ENCODE measurements at places on chromosomes 5 and 9.

DNA sequence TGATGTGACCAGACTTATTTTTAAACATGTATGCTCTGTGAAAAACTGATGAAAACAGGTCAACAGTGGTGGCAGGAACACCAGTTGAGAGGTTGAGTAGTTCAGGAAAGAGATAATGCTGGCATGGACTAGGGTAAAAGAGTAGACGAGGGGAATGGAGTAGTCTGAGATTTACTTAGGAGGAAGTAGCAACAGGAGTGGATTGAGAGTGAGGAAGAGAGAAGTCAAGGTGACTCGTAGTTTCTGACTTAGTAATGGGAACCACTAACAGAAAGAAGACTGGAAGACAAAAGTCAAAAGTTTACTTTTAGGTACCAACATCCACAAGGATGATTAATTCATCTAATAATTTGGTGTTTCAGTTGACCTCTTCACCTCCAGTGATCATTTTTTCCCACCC is 3.6 kb downstream of the SRA1 start:
- no peak for DNase-seq

- no peak for DNase-seq
Measured at GRCh38 chr9:130142641-130143040, 29.6 kb upstream of the NCS1 start.

- no peak for DNase-seq
Measured at GRCh38 chr9:28820741-28821140, 1247.5 kb upstream of the C9orf72 start.

DNA sequence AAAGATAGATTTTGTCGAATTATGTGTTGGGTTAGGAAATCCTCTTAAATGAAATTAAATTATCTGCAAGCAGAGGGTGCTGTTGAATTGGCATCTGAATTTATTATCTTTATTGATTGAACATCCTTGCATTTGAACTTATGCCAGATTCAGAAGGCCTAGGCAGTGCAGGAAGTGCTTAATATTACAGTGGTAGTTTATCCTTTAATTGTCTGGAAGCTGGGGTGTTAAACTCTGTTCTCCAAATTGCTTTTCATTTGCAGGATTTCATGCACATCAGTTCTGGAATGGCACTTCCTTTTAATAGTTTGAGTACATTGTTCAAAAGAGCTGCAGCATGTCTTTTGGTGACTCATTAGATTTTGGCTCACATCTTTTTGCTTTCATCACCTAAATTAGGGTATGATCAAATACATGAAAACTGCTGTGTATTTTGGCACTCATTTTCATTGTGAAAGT is 186.3 kb downstream of the KDM4C start:
- no peak for DNase-seq

GRCh38 chr9:130286781-130287428 is 21.3 kb downstream of the HMCN2 start:
- DNase-seq, result no peak

GRCh38 chr5:138077064-138077696 is 6.7 kb upstream of the WNT8A start:
- peak; percentile 59 for DNase-seq

DNA sequence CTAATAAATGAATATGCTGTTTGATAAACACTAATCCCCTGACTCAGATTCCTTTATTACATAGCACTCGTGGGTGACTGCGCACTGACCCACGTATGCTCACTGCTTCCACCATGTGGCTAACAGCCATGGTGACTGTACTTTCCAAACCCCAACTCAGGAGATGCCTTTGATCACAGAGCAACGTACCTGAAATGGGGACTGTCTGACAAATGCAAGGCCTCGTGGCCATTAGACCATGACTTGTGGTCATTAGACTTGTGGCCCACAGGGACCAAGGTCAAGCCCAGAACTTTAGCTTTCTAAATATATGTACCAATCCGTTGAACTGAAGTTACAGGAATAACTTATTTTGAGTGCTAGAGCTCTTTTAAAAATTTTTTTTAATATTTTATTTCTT is 46.6 kb downstream of the CYFIP2 start:
- peak; percentile 38 for DNase-seq

DNA sequence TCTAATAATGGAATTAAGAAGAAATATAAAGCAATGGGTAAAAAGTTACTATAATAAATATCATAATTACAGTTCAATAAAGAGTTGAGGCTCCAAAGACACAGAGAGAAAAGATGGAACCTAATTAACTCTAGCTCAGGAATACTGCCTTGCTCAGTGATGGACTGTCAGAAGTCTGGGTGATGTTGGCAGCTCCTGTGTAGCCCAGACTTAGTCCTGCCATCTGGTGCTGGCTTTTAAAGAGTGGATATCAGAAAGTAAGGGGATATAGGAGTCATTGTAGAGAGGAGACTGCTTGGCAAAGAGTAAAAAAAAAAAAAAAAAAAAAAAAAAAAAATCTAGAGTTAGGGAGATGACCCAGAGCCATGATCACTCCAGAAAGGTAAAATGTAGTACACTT is 551.9 kb upstream of the DMAC1 start:
- no peak for DNase-seq

DNA sequence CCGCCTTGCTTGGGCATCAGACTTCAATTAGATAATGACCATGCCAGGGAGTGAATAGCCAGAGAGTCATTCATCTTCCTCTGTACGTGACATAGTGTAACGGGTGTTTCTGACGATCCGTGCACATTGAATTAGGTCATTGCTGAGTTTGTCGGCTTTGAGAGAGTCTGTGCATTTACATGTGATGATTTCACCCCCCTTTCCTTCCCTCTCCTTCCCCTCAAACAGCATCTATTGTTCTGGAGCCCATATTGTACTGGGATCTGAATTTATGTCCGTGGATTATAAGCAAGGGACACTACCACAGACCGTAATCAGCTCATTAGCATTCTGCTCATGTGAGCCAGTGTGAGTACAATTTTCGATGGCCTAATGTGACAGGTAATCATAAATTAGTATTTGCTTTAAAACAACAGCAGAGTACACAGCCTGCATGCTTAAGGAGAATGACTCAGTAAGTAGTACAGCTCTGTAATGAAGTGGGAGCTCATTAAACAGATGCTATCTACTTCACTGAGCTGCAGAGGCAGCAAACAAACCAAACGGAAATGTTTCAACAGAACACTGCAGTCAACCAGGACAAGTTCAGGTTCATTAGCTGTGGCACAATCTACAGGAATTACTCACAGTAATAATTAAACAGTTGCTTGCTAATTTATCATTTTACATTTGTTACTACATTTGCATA is 302.1 kb downstream of the CSNK1G3 start:
- no peak for DNase-seq

DNA sequence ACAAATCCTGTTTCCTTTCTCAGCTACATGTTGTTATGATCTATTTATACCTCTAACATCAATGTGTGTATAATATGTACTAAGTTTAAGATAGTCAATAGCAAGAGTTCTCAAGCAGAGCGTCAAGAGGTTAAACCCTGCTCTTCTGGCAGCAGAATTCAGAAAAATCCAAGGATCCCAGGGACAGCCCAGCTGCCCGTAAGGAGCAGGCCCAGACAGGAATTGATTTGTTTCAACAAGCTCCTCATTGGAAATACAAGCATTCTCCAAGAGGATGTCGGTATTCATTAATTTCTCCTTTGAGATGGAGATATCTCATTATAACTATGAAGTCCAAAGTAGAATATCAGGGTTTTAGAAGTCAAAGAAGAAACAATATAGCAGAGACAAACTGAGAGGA is 14.9 kb downstream of the EFNA5 start:
- DNase-seq, result no peak

DNA sequence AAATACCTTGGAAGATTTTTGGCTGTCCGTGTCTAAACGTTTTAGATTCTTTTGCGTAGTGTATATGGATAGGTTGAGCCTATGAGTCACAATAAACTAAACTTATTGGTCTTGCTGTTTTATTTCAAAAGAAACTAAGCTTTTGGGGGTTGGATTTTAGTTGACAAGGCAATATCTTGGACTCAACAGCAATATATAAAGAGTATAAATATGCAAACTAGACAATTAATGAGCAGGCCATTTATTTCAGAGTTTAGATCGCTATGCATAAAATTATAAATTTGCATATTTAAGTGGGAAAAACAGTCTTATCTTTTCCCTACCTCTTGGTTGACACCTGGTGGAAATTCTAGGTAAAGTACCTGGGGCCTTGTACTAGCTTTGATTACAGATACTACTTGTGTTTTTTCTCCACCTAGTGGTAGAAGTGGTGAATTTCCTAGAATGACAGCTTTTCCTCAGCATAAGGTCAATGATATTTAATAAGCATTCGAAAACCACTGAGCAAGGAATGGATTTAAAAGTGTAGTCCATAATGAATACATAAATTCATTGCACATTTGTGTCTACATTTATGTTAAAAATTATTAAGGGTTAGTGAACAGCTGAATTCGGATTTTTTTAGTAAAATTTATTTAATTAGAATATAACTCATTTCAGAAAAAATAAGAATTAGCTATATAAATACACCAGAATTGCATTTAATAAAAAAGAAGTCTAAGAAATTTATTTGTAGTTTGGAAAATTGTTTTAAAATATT is 1.7 kb upstream of the ARRDC3 start:
- DNase-seq, result peak; percentile 22

DNA sequence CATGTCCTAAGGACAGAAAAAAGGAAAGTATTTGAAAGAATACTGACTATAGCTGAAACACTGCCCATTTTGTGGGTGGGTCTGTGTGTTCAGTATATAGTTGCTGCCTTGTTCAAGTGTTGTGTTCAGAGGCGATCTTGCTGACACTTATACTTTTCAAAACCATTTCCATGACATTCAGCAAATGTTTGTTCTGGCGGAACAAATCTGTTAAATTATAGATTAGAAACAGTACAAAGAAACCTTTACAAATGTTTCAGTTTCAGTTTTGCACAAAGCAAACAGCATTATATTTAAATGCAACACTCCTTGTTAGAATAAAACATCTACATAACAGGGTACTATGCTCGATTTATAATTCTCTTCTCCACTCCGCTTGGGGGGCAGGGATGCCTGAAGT is 2276.3 kb downstream of the MAT2B start:
- no peak for DNase-seq

GRCh38 chr9:8255850-8256249 is 456.3 kb upstream of the DMAC1 start:
- no peak for DNase-seq

DNA sequence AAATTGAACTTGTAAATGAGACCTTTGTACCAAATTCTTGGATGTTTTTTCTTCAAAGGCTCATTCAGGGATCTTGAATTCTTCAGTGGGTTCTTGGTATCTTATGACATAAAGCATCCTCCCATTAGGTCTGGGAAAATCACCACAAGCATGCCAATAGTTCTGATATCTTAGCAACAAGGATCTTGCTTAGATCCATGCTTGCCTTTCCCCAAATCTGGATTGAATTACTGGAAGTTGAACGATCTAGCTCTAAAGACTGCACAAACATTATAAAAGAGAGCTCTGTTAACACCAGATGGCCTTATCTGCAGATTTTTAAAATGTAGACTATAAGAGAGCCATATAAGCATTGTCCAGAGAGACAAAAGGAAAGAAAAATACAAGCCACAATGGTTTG is 266.3 kb downstream of the RAB3C start:
- DNase-seq, result no peak

DNA sequence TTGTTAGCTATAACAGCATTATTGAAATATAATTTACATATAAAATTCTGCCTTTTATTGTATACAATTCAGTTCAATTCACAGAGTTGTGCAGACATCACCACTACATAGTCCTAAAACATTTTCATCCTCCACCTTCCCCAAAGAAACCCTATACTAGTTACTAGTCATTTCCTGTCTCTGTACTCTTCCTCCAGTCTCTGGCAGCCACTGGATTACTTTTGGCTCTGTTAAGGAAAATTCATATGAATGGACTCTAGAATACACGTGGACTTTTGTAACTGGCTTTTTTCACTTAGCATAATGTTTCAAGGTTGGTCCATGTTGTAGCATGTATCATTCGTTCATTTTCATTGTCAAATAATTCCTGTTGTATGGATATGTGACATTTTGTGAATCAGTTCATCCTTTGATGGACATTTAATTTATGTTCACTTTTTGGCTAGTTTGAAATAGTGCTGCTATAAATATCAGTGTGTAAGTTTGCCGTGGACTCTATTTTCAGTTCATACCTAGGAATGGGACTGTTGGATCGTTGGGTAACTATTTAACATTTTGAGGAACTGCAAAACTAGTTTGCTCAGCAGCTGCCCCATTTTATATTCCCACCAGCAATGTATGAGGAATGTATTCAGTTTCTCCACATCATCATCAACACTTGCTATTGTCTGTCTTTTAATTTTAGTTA is 9.7 kb downstream of the ICE1 start:
- DNase-seq, result no peak

GRCh38 chr9:76109953-76110352 is 219.5 kb downstream of the PCSK5 start:
- DNase-seq, result no peak

DNA sequence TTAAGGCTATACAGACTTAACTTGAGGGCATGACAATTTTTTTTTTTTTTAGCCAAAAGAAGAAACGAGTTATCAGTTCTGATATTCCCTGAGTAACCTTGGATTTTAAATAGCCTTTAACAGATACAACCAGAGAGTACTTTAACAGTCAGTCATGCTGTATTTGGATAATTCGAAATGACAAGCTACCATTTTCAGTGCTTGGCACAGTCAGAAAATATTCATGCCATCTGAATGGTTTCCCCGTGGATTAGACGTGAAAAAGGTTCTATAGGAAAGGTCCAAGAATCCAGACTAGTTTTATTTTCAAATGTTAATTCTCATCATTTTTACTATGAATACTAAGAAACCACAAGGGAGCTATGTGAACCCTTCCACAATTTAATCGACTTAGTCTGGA is 165.7 kb downstream of the PAM start:
- DNase-seq, result no peak

DNA sequence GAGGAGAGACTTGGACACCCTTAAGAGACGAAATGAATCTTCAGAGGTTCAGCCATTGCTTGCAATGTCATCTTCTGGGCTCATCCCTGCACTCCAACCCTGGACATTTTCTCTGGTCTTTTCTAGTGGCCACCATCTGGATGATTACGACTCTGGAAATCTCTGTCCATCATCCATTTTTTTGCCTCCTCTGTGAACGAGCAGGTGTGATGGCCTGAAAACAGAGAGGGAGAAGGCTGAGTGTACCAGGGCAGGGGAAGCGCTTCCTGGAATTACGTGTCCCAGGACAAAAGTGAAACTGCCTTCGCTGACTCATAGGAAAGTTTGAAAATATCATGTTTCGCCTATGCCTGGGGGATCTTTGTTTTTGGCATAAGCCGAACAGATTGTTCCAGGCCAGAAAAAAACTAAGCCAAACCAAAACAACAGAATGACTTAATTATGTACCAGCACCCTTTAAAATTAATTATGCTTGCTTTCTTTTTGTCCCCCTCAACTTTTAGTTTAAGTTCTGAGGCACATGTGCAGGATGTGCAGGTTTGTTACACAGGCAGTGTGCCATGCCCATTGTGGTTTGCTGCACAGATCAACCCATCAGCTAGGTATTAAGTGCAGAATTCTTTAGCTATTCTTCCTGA is 31.9 kb downstream of the ANKRD33B start:
- no peak for DNase-seq

GRCh38 chr5:100889896-100890295 is 13.2 kb downstream of the ST8SIA4 start:
- no peak for DNase-seq

All from stimulated activated naive CD4-positive, alpha-beta T cell (primary cell).